SW 1271 (cell line): ENCODE measurements at places on chromosomes 11 and 22.

GRCh38 chr11:69765498-69765995, 9.6 kb downstream of the FGF4 start:
- no peak for DNase-seq

DNA sequence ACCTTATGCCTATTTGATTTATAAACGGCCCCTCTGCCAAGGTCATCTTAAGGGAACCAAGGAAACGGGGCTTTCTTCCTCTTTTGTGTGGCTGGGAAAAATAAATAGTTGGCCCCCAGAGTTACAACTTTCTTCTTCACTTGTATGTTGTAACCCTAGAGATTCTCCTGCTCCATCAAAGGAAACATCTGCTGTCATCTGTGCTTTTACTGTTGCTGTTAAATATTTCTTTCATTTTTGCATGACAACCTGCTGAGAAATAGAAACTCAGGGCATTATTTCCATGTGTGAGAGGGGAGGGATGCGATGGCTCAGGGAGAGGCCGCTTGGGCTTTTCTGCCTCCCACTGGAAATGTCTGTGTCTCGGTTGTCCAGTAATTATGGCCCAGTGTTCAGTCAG, 21.8 kb upstream of the CDC42EP2 start:
- no peak for DNase-seq

GRCh38 chr22:25621986-25622385, 57.5 kb downstream of the GRK3 start:
- DNase-seq = no peak

DNA sequence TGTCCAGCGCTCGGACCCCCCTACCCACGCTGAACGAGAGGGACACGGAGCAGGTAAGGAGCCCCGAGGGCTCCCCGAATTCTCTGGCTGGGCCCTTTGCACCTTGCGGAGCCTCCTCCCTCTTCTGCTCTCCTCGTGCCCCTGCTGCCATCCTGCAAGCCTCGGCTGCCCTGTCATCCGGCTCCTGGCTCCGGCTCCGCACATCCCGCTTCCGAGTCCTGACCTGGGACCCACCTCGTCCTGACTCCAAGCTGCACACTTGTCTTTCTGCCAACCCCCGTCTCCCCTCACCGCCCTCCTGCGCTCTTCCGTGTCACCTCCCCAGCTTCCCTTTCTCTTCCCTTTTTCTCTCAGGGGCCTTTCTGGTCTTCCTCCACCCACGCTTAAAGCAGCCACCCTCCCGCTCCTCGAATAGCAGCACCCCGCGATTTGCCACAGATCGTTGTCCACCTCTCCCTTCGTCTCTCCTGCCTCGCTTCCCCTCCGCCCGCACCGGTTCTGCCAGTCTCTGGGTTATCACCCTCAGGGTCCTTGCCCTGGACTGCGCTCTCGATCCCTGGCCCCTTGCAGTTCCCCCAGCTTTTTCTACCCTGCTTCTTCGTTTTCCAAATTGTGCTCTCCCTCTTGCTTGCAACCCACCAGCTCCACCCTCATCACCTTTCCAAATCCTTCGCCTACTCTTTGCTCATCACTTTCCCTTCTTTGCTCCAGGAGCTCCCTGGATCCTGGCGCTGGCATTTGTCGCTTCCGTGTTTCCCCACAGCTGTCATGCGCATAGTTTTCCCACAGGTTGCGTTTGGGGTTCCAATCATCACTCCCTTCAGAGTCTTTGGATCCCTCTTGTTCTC, 822 bp downstream of the MARK2 start:
- DNase-seq = no peak
